ENCODE measurements at places on chromosomes 16 and 17. TPM values are rescaled to one million over a fixed set of nuclear protein-coding genes. Genes with fewer than 3 reads are reported as not detected.

KSR1 gene
- 43.3 TPM for total RNA-seq

IKZF3 gene
- 0.18 TPM for total RNA-seq

KRT9 gene
- not detected for total RNA-seq

KRT33B gene
- total RNA-seq, result 0.09 TPM

C16orf89 gene
- not detected for total RNA-seq

KRTAP2-2 gene
- total RNA-seq, result not detected

PHAF1 gene
- total RNA-seq, result 12.9 TPM

PABPN1L gene
- 0.04 TPM for total RNA-seq

SLC6A4 gene
- 0.13 TPM for total RNA-seq

HBA1 gene
- 387 TPM for total RNA-seq

OR4D1 gene
- total RNA-seq, result not detected

CHTF8 gene
- 27.1 TPM for total RNA-seq

TP53TG3 gene
- total RNA-seq, result not detected

RAB37 gene
- total RNA-seq, result 0.53 TPM

BIRC5 gene
- 13.3 TPM for total RNA-seq
